ENCODE measurements at places on chromosomes 16 and 17. TPM values are rescaled to one million over a fixed set of nuclear protein-coding genes. Genes with fewer than 3 reads are reported as not detected.
A peak's percentile ranks its signal among the peaks of the same experiment; 100 is the strongest.

COG7 gene
- 17.0 TPM for total RNA-seq

ZNRF1 gene
- total RNA-seq, result 20.6 TPM

KRTAP2-2 gene
- not detected for total RNA-seq

- DNase-seq, result peak; percentile 97
Measured at GRCh38 chr16:89166696-89167424, 4.7 kb upstream of the CDH15 start.

GRCh38 chr16:85275533-85276249 lies 163.4 kb upstream of the CIBAR2 start:
- DNase-seq, result peak; percentile 99

- no peak for DNase-seq
Measured at GRCh38 chr17:45960311-45960710, 38.7 kb upstream of the STH start.

GRCh38 chr17:63626551-63627180 lies 4.4 kb downstream of the MAP3K3 start:
- DNase-seq, result peak; percentile 83

Measured in osteoblast (primary cell).